ENCODE measurements at places on chromosomes 2 and 18.
A peak's percentile ranks its signal among the peaks of the same experiment; 100 is the strongest.

DNA sequence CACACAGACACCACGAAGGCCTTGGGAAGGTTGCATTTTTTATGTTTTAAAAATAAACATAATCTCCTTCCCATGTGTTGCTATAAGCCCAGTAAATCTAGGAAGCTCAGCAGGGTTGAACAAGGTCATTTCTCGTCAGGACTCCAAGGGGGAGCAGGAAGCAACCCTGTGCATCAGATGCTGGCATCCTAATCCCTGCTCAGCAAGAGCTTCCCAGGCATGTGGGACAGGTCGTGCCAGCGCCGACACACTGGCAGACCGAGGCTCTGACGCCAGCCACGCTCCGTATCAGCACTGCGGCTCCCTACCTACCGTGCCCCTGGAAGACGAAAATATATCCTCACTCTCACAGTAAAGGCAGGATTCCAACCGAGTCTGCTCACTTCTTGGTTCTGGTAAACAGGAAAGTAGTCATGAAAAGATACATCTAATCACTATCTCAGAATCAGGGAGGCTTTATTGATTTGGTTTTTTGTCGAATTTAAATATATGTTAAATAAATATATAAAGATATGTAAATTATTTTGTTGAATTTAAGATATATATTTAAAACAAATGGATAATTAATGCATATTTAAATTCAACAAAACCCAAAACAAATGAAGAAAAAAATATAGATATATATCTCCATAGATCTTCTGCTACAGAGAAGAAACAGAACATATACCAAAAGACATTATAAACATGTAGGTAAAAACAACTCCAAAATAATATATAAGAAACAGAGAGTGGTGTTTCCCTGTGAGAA lies 61.4 kb downstream of the TXNL1 start:
- peak; percentile 74 for DNase-seq

GRCh38 chr2:134341476-134341875 lies 87.6 kb downstream of the MGAT5 start:
- DNase-seq: no peak

DNA sequence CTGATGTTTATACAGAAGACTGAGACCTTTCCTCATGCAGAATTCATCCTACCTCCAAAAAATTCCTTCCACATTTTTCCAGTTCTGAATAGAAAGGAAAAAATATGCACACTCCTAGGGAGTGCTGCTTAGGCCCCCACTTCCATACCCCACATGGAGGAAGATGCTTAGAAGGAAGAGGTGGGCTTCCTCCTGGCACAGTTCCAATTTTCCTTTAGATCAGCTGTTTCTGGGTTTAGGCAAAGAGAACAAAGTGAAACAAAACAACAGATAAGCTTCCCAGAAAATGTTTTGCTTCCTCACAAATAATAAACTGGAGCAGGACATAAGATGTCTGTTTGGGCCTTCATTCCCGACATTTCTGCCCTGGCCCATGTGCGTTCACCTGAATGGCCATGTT lies 172.6 kb downstream of the PRPF40A start:
- no peak for DNase-seq

- peak; percentile 29 for DNase-seq
Observed at GRCh38 chr18:12455496-12455895, 47.8 kb downstream of the PRELID3A start.

DNA sequence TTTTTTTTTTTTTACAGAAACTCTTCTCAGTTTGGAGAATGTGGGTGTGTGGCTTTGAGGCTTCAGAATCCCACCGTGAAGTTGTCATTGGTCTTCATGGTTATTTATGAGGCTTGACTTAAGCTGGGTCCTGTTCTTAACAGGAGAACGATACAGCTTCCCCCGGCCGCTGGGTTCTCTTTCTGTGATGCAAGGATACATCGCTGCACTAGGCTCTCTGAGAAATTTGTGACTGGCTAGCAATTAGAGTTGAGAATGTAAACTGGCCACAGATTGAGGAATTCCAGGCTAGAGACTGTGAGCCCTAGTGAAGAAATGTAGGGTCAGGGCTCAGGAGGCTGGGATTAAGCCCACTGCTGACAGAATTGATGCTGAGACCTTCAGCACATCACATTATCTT lies 29.8 kb downstream of the MGAT5 start:
- no peak for DNase-seq

DNA sequence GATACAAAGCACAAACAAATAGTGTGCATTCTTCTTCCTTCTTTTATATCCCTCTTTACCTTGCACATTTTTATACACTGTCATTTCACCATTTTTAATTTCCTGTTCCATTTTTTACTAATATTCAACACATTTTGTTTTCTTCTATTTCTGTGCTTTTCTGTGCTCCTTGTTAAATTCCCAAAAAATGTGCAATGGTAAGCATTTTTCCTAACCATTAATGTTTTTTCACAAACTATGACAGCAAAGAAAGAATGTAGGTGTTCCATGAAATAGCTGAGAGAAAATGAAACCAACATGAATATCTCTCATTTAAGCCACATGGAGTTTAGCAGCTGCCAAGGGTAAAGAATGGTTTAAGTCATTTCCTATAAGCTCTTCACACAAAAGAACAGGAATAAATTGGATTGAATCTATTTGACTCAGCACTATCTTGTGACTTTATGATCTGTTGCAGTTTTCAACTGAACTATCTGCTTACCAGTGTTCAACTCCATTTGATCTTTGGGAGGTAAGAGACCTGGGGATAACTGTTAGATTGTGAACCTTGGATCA lies 145.7 kb upstream of the CDH19 start:
- peak; percentile 11 for DNase-seq

- DNase-seq: no peak
Observed at GRCh38 chr2:181955010-181955409, 30.6 kb upstream of the PPP1R1C start.

DNA sequence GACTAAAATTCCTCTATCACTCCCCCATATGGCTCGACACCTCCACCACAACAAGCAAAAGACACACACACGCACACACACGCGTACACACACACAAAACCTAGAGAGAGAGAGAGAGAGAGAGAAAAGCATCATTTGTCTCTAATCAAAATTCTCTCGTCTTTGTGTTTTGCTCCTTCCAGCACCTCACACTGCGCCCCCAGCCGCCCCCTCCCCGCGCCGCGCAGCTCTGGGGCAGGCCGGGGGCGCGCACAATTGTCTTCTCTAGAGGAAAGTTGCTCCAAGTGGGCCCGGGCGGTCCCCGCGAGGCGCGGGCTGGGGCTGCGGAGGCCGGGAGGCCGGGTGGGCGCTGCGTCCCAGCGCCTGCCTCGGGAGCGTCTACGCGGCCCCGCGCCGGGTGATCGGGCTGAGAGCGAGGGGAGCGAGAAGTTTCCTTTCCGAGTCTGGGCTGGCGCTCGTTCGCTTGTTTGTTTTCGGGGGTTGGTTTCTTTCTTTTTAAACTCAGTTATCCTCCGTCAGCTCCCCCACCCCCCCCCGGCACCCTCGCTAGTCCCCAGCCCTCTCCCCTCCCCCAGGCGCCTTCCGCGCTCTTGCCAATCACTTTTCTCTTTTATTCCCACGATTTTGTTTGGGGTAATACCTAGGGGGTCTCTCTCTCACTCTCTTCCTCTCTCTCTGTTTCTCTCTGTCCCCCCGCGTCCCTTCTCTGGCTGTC lies 4.1 kb downstream of the ZEB2 start:
- peak; percentile 80 for DNase-seq

- no peak for DNase-seq
Observed at GRCh38 chr18:13649397-13650390, 76.7 kb downstream of the FAM210A start.

GRCh38 chr18:9992300-9992972 lies 78.6 kb downstream of the VAPA start:
- peak; percentile 66 for DNase-seq

DNA sequence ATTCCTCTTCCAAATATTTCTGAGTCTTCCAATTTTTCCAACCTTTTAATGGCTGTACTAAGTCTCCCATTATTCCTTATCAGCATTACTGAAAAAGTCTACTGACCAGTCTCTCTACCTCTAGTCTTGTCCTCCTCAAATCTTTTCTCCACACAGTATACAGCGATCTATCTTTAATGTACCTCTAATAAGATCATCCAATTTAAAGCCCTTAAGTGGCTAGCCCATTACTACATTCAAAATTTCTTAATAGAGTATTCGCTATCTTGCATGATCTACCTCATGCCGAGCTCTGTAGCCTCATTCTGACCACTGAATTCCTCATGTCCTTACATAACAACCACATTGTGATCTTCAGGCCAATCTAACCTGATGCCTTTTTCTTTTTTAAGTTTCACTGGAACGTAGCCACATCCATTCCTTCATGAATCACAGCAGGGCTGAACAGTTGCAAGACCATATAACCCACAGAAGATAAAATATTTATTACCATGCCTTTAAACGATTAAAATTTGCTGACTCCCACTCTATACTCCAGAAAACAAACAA lies 57.9 kb downstream of the SLC66A3 start:
- DNase-seq: no peak

- DNase-seq: peak; percentile 81
Observed at GRCh38 chr2:204108330-204108751, 171.8 kb downstream of the ICOS start.

DNA sequence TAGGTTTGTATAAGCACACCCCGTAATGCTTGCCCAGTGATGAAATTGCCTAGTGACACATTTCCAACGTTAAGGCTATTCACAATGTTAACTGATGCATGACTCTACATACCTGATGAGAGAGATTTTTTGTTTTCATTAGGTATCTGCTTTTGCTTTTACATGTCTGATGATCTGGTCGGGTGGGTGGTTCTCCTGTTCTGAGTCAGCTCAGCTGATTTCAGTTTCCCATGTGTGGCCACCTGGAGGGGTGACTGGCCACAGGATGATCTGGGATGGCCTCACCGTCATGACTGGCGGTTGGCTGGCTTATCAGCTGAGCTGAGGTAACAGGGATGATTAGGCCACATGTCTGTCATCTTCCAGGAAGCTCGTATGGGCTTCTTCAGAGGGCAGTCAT lies 33.8 kb upstream of the ACYP2 start:
- no peak for DNase-seq

GRCh38 chr2:4791488-4791887 lies 900.7 kb upstream of the SOX11 start:
- DNase-seq: no peak

DNA sequence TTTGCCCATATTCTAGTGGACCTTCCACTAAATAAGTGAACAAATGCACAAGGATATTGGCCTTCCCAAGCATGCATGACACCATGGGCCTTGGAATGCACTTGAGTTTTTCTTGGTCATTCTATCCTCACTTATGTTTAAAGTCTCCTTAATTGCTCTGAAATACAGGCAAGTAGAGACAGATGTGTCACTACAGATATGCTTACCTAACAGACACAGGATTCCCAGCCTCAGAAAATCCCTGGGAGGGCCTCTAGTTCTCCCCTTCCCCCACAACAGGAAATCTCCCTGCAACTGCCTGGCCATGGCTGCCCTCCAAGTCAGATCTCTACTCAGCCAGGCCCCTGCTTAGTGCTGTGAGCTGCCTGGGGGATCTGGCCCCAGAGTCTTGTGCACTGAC lies 445.2 kb downstream of the IRS1 start:
- DNase-seq: peak; percentile 30

- peak; percentile 31 for DNase-seq
Observed at GRCh38 chr2:33412920-33413319, 63.5 kb upstream of the RASGRP3 start.

DNA sequence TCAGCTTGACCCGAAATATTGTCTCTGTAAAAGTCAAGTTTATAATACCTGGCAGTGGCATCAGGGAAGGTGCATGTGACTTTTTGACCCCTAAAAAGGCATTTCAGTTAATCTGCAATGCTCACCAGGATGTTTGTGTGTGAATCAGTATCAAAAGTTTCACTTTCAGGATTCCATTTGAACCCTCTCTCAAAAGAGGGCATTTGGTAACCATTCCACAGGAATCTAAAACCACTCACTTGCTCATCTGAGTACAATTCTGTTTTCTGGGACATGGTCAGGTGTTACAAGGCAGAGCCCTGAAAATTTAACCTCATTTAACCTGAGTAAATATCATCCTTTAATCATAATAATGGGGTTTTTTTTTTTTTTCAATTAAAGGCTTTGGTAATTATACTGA lies 77.9 kb upstream of the KLF7 start:
- no peak for DNase-seq

DNA sequence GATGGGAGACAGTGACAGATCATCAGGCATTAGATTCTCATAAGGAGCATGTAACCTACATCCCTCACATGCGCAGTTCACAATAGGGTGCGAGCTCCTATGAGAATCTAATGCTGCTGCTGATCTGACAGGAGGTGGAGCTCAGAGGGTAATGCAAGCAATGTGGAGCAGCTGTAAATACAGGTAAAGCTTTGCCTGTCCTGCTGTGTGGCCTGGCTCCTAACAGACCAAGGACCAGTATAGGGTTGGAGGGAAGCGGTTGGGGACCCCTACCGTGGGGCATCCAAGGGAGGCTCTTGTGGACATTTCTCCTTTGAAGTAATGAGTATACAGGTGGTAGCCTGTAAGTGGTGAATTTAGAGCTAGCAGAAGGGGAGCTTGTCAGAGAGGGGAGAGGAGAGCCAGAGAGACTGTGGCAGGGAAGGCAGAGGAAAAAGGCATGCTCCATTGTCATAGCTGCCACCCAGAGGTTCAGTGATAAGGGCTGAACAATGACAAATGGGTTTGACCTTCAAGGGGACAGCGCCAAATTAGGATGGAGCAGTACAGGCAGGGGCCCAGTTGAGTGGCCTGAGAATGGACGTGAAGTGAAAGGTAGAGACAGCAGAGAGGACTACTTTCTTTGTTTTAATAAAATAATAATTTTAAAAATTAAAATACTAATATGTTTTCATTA lies 15.2 kb upstream of the TMBIM1 start:
- no peak for DNase-seq

DNA sequence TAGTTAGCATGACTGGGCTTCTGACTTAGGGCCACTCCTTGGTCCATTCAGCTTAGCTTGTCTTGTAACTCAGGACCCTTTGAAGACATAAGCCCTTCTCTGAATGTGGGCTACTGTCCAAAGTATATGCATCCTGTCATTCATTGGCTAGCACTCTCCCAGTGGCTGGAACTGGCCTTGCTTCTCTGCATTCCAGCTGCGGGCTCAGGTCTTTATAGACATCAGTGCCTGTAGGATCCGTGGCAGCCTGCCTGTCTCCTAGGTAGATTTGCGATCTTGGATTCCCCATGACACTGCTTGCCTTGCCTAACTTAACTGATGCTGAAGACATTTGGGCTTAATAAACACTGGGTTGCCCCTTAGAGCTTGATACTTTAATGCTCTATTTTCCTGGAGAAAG lies 170.1 kb downstream of the DCC start:
- no peak for DNase-seq

DNA sequence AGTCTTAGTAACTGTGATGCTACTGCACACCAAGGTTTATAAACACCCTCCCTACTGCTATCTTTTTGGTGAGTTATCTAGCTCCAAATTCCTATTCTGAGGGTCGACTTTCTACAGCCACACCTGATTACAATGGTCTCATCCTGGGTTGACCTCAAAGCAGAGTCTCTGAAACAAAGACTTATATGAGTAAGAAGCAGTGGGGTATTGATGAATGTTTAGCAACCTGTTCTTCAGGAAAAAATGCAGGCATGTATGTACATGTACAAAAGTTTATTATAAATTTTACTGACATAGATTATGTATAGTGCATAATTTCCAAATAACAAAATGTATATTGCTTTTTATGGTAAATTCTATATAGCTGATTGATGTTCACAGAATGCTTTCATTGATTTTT lies 51.6 kb upstream of the FMNL2 start:
- no peak for DNase-seq

- DNase-seq: no peak
Observed at GRCh38 chr2:135573620-135574019, 42.3 kb downstream of the R3HDM1 start.

- no peak for DNase-seq
Observed at GRCh38 chr18:31429623-31430022, 17.9 kb upstream of the DSG3 start.

GRCh38 chr2:218030409-218031195 lies 27.8 kb upstream of the TNS1 start:
- no peak for DNase-seq
